ENCODE measurements at places on chromosomes 3 and 15.

- DNase-seq, result no peak
Measured at GRCh38 chr3:89380016-89380415, 272.6 kb downstream of the EPHA3 start.

DNA sequence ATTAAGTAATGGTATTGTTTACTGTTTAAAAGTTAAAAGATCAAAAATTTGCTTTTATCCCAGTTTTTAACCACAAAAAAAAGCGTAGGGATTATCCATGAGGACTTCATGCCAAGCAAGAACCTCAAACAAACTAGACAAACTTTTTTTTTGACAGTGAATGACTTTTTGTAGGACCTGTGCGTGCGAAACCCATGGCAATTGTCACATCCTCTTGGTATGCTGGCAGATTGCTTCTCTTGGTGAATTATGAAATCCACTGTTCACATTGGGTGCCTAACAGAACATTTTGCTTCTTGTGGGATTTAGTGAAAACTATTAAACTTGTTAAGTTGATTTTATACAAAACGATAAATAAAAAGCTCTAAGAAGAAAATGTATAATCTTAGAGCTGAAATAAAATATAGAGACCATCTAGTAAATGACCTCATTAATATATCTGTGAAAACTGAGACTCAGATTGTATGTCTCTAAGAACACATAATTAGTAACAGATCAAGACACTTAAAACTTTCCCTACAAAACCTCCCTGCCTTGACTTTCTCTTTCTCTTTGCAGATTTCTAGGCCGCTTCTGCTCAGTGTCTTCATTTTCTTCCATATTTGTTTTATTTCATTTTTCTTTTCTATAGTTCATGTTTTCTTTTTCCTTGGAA is 87.3 kb upstream of the CGNL1 start:
- DNase-seq, result no peak

DNA sequence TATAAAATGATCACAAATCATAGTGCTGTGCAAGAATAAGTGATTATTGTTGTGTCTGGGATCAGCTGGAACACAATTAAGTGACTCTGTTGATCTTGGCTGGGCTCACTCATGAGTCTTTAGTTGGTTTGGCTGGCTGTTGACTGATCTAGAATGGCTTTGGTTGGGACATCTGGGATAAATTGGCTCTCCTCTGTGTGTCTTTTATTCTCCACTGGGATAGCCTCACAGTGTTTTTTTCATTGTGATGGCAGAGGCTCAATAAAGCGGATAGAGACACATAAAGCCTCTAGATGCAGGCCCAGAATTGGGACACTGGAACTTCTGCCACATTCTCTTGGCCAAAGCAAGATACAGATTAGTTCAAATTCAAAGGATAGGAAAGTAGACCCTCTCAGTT is 735.6 kb downstream of the PDCD6IP start:
- no peak for DNase-seq

DNA sequence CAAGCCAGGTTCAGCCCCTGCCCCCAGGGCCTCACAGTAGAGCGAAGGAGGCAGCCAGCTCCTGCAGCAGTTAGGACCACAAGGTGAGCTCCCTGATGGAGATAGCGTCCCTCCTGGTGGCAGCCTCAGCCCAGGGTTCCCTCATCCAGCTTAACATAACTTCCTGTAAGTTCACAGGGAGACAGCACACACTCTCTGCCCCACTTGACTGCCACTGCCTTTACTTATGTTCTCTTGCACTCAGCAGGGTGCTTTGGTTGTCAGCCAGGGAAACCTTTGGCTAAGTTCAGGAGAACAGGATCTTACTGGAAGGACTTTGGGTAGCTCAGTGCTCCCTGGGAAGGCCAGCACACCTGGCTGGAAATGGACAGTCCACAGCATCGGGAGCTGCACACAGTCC is 10.9 kb downstream of the KBTBD13 start:
- no peak for DNase-seq

- DNase-seq, result no peak
Measured at GRCh38 chr15:93308026-93308690, 219.1 kb upstream of the RGMA start.

- no peak for DNase-seq
Measured at GRCh38 chr3:179719048-179719734, 66.4 kb downstream of the USP13 start.

DNA sequence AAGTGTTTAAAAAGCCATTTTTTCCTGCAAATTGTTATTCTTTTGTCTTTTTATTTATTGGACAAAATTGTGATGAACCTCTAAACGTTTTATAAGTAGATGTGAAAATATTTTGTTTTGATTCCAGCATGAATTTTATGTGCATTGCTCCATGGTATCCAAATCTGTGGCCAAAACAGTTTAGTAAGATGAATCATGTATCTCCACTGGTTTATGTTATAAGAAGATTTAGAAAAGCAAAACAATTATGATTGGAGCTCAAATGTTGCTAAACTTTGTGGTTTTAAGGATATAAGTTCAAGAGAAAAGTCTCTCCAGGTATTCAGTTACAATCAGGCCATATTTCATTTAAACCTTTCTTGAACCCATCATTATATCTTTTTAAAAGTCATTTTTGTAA is 80.9 kb downstream of the NECTIN3 start:
- no peak for DNase-seq

GRCh38 chr3:15273227-15273626 is 59.2 kb downstream of the SH3BP5 start:
- DNase-seq, result peak; percentile 38

DNA sequence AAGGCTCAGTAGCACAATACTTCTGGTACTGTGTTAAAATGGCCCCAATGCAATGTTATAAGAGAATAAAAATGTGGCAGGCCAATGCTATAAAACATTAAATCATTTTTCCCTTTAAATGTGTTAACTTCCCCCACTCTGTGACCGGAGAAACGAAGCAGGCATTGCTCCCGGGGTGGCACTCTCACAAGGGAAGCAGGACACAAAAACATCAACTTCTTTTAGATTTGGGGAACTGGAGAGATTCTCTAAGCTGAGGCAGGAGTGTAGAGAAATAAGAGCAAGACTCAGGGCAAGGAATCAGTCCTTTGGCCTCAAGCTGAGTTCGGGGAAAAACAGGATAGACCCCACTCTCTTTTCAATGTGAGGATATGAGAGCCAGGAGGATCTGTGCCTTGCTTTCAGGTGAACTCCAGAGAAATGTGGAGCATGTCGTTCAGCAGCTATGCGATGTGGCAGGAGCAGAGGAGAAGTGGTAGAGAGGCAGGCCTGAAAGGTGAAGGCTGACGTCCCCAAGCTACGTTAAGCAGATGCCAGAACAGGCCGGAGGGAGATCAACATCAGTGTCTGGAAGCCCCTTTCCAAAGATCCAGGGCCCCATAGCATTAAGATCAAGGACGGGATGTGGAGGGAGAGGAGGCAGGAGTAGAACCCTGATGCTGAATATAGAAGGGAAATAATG is 160.2 kb downstream of the PLD1 start:
- peak; percentile 69 for DNase-seq

GRCh38 chr3:63779227-63779626 is 39.9 kb upstream of the C3orf49 start:
- no peak for DNase-seq

DNA sequence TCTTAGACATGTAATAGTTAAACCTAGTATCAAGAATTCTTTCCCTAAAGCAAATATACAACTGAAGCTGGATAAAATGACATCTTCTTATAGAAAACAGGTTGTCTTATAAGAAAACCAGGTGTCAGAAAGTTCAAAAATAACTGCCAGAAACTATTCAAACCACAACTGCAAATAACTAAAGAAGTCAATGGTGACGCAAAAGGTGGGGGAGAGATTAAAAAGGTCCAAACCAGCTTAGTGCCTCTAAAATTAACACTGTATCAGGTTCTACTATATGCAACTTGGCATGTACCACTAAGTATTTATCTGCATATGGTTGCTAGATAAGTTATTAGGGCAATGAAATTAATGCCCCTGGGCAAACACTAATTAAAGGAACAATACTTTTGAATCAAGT is 136.8 kb downstream of the TBL1XR1 start:
- DNase-seq, result no peak

- DNase-seq, result no peak
Measured at GRCh38 chr15:94791510-94791909, 560.1 kb downstream of the MCTP2 start.

- no peak for DNase-seq
Measured at GRCh38 chr3:71786217-71786549, 1.2 kb upstream of the PROK2 start.

- no peak for DNase-seq
Measured at GRCh38 chr15:30870681-30871080, 33.0 kb upstream of the FAN1 start.

DNA sequence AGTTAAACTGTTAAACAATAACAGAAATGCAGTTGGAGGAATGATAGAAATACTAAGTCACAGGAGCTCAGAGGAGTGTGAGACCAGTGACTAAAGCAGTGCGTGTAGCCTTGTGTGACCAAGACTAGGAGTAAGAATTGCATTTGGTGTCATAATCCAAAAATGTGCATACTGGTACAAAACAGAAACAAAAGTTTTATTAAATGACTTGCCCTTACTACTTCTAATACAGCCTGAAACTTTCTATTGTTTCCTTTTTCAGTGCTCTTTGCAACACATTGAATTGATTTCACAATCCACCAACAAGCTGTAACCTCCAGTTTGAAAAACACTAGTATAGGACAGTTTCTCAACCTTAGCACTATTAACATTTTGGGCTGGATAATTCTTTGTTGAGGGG is 17.1 kb downstream of the SNX1 start:
- no peak for DNase-seq

DNA sequence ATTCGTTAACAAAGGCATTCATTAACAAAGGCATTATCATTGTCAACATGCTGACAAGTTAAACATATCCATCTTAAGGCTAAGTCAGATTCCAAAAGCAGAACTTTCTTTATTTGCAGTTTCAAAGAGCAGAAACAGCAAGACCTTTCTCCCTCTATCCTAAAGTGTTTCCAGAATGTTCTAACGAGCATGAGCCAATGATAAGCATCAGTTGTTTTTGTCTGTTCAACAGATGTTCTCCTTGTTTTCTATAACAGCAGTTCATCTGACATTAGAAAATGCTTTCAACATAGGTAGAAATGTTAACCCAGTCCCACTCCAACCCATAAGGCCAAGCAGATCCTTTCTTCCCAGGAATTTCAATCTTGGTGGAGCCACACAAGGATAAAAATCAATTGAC is 77.6 kb upstream of the POMGNT2 start:
- DNase-seq, result no peak

DNA sequence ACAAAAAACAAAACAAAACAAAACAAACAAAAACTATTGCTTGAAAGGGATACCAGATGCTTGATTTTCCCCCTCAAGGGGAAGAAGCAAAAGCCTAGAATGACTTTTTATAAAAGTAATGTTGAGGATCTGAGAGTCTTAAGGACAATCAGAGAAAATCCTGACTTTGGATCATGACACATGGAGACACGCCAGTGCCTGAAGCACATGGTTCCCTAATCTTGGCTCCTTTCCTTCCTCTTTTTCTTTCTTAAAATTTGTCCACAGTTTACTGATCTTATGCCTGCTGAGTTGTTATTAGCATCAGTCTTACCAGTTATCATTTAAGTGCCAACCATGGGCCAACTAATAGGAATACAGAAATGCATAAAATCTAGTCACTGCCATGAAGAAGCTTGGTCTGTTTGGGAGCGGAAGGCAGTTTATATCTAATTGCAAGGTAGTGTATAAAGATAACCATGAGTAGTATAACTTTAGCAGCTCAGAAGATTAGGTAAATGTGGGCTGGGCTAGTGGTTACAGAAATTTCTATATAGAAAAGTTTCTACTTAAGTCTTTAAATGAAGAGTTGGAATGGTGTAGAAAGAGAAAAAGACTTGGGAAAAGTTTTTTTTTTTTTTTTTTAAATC is 6.9 kb downstream of the GLCE start:
- DNase-seq, result no peak

DNA sequence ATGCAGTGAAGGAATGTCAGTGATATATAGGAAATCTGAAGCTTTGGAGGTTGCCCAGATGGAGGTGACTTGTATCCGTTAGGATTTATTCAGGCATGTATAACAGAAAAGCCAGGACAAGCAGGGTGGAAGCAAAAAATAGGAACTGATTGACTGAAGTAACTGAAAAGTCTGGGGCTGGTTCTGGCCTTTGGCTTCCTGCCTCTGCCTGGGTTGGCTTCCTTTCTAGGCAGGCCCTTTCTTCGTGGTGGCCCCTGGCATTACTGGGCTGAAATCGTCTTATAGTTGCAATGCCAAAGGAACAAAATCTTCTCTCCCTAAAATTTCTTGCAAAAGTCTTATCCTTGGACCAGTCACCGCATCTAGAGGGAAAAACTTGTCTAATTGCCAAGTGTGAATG is 386.1 kb downstream of the PTPRG start:
- DNase-seq, result no peak

DNA sequence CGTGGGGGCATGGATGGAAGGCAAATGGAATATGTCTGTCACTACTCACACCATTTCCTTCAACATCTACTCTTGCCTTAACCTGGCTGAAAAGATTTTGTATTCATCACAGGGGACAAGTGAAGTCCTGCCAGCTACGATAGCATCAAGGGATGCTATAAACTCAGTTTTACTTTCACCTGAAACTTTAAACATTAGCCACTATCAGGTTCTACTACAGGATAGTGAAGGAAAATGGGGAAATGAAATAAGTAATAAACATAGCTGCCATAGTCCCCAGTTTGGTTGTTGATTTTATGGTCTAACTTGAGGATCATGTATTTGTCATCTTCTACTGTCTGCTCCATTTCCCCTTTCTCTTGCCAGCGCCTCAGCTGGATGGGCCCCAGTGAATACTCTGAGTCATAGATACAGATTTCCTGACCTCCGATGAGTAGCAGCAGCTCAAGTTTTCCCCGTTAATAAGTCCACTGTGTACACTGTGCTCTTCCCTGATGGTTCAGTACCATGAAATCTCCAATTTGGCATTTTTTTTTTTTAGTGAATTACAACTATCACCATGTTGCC is 338.2 kb upstream of the SLCO3A1 start:
- DNase-seq, result no peak

Measured in islet precursor cell (in vitro differentiated cells).